ENCODE measurements at places on chromosomes 16 and 17.

GRCh38 chr17:73297934-73298861 lies 13.6 kb downstream of the CDC42EP4 start:
- DNase-seq, result peak; percentile 11

DNA sequence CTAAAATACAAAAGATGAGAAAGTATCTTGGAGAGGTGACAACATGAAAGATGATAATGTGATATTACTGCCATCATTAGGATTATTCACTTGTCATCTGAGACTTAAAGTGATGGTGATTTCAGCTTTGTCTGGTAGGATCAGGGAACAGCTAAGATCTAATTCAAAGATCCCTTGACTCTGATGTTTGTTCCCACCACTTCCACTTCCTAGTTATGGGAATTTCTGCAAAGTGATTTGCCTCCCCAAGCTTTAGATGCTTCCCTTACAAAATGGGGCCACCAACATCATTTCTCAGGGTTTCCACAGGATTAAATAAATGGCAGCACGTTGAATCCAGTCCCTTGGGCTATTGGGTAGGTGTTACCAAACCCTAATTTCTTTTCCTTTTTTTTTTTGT lies 550.8 kb upstream of the CDH5 start:
- no peak for DNase-seq

DNA sequence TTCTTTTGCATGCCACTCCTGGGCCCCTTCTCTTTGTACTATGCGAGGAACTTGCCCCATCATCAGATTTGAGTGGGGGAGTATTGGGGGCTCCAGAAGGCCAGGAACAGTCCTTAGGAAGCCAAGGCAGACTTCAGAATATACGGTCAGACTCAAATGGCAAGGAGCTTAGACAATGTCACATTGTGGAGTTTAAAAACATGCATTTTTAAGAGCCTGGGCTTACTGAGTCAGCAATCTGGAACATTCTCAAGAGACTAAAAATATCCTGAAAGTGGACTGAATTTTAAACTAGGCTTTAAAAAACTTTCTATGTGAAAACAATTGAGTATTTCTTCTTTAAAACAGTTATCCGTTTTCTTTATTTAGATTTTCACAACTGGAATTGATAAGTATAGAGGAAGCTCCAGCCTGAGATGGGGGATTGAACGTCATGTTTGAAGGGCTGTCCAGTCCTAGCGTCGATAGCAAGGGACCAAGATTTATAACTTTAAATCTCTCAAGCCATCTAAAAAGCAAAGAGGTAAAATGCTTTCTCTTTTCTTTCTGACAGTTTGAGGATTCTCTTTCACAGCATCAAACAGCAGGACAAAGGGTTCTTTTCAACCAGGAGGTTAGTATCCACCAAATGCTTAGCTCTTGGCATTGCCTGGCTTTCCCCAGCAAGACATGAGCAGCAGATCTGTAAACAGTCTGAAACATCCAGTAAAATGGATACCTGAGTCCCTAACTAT lies 45.8 kb upstream of the CDRT4 start:
- DNase-seq, result no peak

DNA sequence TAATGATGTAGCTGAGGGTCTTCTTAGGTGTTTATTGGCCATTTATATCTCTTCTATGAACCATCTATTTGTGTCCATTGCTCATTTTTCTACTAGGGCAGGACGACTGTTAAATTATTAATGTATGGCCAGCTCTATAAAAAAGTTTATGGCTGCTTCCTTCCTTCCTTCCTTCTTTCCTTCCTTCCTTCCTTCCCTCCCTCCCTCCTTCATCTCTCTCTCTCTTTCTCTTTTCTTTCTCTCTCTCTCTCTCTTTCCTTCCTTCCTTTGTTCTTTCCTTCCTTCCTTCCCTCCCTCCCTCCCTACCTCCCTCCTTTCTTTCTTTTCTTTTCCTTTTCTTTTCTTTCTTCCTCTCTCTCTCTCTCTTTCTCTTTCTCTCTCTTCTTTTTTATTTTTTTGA lies 17.2 kb upstream of the NDEL1 start:
- DNase-seq, result no peak

GRCh38 chr17:1890758-1891450 lies 61.1 kb downstream of the RPA1 start:
- DNase-seq, result no peak

DNA sequence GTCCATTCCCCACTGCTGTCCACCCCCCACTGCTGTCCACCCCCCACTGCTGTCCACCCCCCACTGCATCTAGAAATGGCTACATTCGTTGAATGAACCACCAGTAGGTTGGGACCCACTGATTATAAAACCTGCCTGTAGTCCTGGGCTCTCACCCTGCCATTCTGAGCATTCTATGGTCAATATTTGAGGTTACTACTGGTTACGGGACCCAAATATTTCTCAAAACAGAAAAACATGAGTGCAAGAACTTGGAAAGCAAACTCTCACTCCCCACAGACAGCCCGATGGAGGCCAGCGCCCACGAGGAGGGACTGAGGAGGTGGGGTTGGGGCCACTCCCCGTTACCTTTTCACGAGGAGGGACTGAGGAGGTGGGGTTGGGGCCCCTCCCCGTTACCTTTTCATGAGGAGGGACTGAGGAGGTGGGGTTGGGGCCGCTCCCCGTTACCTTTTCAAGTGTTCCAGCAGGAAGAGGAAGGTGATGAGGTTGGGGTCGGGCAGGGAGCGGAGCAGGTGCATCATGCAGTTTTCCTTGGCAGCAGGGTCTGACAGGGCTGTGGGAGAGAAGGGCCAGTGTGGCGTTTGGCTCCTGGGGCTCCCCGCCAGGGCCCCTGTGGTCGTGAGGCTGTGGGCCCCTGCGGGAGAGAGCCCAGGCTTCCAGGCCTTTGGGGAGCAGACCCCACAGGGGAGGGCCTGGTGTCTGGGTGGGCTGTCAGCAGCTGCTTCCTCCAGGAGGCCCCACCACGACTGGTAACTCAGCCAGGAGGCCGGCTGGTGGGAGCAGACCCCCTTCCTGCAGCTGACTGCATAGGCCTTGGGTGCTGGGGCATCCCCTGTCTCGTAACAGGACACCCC lies 12.5 kb downstream of the TIMM22 start:
- no peak for DNase-seq

DNA sequence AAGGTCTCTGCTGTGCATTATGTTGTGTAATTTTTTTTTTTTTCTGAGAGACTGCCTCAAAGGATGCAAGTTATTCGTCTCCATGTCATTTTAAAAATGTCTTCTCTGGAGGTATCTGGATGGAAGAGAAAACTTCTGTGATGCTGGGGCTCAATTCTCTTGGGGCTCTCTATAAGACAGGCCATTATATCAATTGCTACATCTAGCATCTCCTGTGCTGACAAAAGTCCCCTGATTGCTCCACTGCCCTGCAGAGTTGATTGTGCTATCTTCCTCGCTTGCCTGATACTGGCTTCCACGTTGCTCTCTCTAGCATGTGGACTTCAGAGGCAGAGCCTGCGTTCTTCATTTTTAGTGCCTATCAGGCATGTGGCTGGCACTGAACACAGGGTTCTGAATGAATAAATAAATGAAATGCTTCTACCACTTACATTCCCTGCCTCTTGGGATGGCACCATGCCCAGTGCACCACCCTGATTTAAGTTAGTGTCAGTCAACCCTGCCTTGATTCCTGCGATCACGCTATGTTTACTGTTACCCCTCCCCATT lies 1035.5 kb upstream of the EEF2KMT start:
- DNase-seq, result no peak

DNA sequence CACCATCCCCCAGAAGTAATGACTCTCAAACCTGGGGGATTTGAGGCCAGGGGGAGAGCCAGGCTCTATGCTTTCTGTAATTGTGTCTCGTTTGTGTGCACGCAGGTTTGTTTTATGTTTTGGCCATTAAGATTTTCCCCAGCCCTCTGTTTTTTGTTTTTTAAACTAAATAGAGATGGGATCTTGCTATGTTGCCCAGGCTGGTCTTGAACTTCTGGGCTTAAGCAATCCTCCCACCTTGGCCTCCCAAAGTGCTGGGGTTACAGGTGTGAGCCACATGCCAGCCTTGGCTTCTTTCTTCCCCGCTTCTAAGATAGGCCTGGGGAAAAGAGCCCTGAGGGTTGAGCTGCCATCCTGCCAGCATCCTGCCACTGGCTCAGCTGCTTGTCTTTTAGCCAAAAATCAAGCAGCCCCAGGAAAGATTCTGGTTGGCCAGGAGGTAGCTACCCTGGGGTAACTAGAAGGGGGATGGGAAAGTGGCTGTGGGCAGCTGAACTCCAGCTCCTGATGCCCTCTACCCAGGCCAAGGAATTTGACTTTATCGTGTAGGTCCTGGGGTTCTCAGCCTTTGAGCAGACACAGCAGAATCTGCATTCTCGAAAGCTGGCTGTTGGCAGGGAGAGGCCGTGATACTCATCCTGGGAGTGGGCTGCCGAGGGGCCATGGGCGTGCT lies 18.4 kb downstream of the KDM8 start:
- DNase-seq, result no peak

GRCh38 chr16:17408955-17409441 lies 61.8 kb downstream of the XYLT1 start:
- no peak for DNase-seq

DNA sequence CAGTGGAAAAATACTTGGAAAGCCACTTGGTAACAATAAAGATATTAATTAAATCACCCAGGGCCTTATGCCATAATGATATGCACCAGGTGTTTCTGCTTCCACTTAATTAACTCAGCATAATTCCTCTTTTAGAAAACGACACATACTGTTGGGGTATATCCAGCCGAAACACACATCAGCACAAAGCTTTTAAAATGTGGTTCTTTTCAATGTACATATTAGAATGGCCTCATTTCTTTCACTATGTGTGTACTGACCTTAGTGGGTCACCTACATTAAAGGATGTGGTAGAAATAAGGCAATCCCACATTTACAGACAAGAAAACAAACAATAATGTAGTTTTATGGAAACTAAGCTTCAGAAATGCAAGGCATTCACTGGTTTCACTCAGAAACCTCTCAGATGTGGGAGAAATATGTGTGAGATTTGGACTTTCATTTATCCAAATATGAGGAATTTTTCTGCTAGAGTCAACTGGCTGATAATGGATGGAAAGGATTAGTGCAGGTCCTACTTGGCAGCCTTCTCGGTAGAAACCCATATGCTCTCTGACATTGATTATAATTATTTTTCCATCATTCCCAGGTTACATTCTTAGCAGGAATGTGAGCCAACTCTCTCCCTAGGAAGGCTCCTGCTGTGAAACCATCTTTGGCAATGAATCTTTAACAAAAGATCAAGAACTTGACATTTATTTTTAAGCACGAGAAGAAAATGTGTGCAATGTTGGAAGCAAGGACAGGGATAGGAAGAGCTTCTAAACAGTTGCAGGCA lies 66.7 kb upstream of the DHX40 start:
- DNase-seq, result no peak

- no peak for DNase-seq
Observed at GRCh38 chr16:55706739-55707384, 51.1 kb downstream of the SLC6A2 start.

- no peak for DNase-seq
Observed at GRCh38 chr16:19583665-19584300, 28.3 kb downstream of the VPS35L start.

GRCh38 chr17:81831563-81831956 lies 1.5 kb downstream of the MCRIP1 start:
- DNase-seq, result no peak

DNA sequence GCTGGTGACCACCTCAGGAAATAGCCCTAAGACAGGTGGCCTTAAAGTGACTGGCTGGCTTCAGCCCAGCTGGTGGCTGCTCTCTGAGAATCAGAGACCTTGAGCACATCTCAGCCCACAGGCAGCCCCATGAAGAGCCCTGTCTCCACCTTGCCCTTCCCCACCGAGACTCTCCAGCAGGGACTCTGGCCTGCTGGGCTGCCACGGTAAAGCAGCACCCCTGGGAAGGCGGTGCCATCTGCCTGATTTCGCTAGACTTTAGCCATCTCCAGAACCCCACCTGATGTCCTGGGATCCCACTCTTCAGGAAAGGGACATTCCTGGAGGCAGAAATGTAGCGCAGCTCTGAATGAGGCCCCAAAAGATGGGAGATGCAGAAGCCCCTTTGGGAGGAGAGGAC lies 45.2 kb upstream of the LGALS9 start:
- DNase-seq, result no peak

DNA sequence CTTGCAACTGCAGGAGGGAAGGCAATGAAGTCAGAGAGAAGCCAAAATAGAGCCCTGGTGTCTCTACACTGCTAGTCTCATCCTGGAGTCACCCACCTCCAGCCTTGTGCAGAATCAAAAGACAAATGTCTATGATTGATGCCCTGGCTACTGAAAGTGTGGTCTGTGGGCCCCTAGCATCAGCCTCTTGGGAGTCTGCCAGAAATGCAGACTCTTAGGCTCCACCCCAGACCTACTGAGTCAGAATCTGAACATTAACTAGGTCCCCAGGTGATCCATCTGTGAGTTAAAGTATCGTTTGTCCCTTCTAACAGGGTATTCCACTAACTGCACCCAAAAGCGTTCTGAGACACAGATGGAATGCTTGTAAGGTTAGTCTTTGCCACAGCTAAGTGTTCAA lies 21.2 kb downstream of the EARS2 start:
- DNase-seq, result no peak

GRCh38 chr17:78395155-78395554 lies 16.7 kb downstream of the PGS1 start:
- DNase-seq, result no peak

DNA sequence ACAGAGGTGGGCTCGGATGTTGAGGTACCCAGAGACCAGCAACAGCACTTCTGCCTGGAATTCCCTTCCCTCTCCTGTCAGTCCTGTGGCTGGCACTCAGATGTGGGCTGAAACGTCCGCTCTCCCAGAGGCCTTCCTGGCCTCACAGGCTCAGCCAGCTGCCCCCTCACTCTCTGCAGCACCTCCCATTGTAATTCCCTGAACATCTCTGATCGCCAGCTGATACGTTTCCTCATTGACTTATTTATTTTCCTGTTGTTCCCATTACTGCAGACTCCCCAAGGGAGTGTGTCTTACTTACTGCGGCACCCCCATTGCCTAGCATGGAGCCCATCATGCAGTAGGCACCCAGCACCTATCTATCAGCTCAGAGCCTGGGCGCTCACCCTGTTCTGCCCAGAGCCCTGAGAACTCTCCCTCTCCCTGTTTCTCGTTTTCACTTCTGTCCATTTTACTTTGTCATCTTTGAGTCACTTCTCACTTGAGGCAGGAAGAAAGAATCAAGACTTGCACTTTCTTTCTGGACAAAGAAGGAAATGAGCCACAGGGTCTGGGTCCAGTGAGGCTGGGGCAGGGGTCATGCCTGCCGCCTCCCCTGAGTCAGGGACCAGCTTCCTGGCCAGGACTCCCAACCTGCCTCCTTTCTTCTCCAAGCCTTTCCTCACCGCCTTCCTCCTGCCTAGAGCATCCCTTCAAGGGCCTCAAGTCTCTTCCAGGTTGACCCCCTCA lies 10.2 kb downstream of the CDH5 start:
- no peak for DNase-seq

DNA sequence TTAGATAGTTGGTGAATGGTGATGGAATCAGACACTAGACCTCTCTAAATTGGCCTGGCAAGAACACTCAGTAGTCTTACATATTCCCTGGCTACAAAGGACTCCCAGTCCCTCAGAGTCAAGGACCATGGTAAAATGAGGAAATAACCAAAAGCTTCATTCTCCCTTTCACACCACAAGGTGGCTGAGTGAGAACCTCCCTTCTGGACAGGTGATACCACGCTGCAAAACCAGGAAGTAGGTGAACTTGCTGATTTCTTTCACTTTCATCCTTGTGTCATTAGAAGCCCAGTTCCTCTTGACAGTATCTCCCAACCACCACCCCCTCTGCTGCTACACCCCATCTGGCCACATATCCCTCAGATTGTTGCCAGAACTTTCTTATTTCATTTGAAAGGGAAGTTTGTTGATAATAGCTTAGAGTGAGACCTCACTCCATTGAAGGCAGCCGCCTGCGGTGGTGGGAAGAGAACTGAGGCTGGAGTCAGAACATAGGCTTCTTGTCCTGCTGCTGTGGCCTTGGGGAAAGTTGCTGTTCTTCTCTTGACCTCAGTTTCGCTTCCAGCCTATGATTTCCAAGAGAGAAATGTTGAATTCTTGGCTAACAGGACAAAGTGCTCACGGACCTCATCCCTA lies 290.6 kb upstream of the CCL2 start:
- peak; percentile 39 for DNase-seq

Measured in NCI-H774 (cell line).